Stimulated activated CD4-positive, alpha-beta T cell treated with anti-CD3 and anti-CD28 coated beads, Interleukin-4, amount 100 ng/mL, for 1 hour (primary cell): ENCODE measurements at places on chromosomes 11 and 22.
A peak's percentile ranks its signal among the peaks of the same experiment; 100 is the strongest.

DNA sequence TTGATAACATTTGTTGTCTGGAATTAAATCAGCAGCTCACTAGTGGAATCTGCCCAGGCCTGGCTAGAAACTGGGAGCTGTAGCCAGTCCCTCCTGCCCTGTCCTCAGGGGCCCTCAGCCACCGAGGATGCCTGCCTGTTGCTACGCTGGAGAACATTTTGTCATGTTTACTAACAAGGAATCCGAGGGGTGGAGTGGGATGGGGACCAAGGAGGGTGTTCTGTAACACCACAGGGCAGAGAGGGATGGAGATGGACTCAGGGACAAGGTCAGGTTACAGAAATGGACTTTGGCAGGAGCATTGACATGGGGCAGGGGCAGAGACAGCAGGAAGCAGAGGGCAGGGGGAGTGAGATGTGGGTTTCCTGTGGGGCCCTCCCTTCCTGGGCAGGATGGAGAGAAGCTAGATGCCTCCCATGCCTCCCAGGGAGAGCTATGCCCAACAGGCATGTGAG, 45.8 kb upstream of the AMPD3 start:
- no peak for DNase-seq

- DNase-seq = peak; percentile 64
Measured at GRCh38 chr11:74453373-74453975, 13.9 kb downstream of the KCNE3 start.

DNA sequence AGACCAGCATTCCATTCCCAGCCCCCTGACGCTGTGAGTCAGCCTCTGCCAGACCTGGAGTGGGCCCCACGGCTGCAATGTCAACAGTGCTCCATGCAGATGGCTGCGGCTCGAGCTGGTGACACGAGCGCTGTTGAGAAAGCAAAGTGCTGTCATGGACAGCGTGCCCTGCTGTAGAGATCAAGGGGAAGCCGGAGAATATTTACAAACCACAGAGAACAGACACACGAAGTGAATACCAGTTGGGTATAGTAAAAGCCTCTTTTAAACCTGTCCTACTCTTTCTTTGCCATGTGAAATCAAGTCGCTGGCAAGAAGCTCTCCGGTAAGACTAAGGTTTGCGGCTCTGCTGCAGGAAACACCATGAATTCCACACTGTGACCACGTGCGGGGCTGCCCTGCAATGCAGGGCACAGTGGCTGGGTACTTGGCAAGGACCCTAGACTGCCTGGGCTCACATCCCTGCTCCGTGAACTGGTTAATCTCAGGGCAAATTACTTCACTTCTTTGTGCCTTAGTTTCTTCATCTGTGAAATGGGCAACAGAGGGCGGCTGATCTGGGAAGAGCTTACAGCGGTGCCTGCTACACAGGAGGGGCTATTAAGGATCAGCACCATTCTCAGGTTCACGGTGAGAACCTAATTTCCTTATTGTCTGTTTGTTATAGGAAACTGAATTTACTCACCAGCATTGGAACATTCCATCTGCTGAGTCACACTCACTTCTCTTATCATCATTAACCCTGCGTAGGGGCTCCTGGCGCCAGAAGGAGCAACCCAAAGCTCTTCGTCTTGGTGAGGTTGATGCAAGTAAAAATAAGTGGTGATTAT, 27.8 kb upstream of the ELFN2 start:
- DNase-seq = no peak

- DNase-seq = no peak
Measured at GRCh38 chr22:43734370-43735150, 77.5 kb downstream of the EFCAB6 start.

DNA sequence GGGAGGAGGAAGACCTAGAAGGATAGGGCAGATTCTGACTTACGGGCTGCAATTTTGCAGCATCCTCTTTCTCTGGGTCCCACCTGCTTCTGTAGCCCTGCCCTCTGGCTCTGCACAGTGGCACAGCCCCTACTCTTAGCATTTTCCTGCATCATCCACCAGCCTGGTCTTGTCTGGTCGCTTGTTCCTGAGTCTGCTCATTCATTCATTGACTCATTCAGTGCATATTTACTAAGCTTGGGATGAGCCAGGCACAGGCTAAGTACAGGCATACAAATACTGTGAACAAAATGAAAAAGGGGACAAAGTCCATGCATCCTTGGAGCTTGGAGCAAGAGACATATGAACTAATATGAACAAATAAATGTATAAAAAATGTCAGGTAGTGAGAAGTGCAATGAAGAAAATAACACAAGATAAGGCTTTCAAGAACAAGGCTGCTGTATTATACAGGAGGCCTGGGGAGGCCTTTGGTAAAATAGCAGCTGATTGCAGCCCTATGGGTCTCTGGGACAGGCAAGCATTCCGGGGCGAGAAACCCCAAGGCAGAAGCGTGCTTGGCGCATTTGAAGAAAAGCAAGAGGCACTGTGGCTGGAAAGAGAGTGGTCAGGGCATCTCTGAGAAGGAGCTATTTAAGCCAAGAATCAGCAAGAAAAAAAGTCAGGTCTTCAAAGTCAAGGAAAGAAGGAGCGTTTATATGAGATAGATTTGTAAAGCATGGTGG, 108.0 kb upstream of the ALX4 start:
- DNase-seq = no peak

DNA sequence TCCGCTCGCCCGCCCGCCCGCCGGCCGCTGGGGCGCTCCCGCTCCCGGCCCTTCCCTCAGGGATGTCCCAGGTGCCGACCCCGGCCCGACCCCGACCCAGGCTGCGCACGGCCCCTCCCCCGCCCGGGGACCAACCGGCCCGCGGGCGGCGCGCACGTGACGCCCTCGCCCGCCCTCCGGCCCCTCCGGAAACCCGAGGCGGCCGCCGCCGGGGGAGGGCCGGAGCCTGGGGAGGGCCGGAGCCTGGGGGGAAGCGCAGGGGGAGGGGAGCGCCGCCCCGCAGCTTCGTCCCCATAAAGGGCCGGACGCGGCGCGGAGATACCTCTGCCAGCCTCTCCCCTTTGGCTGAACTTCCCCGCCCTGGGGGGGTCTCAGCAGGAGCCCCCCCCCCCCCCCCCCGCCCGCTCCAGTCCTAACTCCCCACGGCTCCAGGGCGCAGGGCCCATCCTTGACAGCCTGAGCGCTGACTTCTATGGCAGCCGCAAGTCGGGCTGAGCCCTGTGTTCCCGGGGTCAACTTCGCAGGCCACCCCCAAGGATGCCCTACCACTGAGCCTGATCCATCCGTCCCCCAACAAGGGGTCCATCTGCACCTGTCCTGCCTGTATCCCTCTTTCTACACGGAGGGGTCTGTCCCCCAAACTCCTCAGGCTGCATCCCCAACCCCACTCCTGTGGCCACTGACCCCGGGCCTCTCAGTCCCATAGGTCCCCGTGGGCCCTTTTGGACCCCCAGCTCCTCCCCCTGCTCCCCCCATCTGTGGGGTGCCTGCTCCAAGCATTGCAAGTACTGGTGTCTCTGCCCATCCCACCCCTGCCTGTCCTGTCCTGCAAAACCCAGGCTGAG, at the start of gene MAPK12:
MAPK12 (minus strand) TSS at position 69 of the 845 bp plus-strand sequence. CDS start 174 bp downstream, outside the sequence.
- DNase-seq = no peak

DNA sequence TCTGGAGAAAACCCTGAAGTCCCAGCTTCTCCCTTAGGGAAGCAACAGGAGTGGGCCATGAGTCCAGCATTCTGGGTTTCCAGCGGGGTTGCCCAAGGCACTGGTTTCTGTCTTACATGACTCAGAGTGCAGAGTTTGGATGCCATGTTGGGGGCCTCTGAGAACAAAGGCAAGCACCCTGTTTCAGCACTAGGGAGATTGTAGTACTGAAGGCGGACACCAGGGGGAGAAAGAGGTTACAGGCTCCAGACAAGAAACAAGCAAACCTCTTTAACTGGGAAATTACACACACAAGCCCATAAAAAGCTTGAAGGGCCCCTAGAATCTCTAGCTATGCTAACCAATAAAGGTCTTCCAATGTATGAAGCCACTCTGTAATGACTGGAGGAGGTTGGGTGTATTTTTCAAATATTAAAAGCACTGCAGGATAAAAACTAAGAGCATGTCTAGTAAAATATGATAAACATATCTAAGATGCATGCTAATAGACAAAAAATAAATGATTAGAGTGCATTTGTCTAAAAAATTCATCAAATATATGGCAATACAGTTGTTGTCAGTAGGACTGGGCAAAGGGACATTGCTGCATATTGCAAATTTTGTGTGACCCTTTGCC, 7.1 kb downstream of the MS4A6E start:
- peak; percentile 55 for DNase-seq

GRCh38 chr11:47446833-47447232, 2.1 kb downstream of the RAPSN start:
- DNase-seq = no peak

DNA sequence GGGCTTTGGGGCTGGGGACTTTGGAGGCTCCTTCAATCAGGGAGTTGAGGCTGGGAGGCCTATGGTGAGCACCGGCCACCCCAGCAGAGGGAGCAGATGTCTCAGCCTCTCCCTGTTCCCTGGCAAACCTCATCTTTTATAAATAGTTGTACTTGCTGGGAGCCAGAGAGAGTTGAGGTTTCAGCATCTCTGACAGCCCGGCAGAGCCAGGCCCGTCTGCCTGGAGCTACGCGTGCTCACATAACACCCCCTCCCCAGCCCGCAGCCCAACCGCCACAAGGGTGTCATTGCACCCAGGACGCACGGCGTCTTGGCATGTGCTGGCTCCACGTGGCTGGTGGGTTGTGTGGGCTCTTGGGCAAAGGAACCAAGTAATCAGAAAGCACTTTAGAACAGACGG, 127.1 kb downstream of the CHST1 start:
- no peak for DNase-seq

GRCh38 chr11:102456381-102456780, 3.8 kb upstream of the TMEM123 start:
- DNase-seq = no peak

- DNase-seq = no peak
Measured at GRCh38 chr11:3879216-3879966, 23.9 kb downstream of the STIM1 start.

DNA sequence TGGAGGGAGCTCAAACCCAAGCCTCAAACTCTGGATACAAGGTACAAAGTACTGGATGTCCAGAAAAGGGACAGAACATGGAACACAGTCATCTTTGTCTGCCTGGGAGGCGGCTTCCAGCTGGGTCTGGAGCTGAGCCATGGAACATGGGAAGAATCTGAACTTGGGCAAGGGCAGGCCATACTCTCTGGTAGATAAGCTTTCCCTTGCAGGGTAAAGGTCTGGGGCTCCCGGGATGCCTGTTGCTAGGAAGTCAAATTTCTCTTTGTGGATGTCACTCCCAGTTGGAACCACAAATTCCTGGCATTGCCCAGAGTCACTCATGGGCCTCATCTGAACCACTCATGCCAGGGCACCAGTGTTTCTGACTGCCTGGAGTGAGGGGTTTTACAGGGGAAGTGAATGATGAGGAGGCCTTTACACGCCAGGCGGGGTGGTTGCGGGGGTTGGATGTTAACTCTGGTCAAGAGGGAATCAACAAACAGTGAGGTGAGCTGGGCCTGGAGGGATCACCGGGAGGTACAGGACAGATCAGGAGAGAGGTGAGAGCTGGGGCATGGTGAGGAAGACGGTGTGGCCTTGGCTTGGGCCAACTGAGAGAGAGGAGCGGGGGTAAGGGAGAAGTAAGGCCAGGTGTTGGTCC, 5.7 kb downstream of the FTH1 start:
- DNase-seq = no peak

- no peak for DNase-seq
Measured at GRCh38 chr22:49086181-49086580, 741.5 kb downstream of the BRD1 start.

- DNase-seq = no peak
Measured at GRCh38 chr22:35997438-35997837, 31.2 kb downstream of the RBFOX2 start.

DNA sequence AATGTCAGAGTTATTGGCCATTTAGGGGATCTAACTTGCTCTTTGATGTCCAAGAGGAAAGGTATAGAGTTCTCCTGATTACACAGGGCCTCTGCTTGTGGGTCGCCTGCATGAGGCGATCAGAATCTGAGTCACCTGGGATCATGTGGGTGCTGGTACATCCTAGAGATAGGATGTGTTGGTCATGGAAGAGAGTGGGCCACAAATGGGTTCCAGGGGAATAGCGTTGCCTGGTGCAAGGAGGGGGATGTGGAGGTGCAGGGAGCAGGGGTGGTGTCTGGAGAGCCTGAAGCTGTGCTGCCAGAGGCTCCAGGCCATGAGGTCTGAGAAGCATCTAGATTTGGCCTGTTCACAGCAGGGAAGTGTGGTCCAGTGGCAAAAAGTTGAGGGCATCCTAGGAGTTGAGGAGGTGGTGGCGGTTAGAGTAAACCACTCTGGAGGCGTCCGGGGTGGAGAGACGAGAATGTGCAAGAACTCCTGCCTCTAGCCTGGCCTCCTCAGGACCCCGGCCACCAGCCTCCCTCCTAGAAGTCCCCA, 92.8 kb downstream of the MED15 start:
- no peak for DNase-seq

- no peak for DNase-seq
Measured at GRCh38 chr11:131858505-131858904, 488.1 kb downstream of the NTM start.

DNA sequence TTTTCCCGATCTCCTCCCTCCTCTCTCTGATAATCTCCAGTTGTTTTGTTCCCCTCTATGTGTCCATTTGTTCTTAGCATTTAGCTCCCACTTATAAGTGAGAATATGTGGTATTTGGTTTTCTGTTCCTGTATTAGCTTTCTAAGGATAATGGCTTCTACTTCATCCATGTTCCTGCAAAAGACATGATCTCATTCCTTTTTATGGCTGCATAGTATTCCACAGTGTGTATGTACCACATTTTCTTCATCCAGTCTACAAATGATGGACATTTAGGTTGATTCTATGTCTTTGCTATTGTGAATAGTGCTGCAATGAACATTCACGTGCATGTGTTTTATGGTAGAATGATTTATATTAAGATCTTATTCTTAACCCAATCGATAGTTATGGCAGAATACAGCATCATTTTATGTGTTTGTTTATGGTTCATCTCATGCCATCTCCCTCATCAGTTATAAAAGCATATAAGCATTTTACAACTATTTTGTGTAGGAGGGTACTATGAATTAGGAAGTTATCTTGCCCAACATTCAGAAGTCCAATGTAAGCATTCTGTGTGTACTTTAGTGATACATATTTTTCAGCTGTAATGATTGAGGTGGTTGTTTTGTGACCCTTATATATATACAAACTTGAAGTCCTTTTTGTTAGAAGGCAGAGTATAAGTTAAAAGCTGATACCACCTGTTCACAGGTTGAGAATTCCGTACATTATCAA, 3.2 kb downstream of the MS4A3 start:
- no peak for DNase-seq

GRCh38 chr22:30326255-30326705, 461 bp downstream of the TBC1D10A start:
- no peak for DNase-seq

- no peak for DNase-seq
Measured at GRCh38 chr11:113412675-113413074, 25.1 kb downstream of the ANKK1 start.

DNA sequence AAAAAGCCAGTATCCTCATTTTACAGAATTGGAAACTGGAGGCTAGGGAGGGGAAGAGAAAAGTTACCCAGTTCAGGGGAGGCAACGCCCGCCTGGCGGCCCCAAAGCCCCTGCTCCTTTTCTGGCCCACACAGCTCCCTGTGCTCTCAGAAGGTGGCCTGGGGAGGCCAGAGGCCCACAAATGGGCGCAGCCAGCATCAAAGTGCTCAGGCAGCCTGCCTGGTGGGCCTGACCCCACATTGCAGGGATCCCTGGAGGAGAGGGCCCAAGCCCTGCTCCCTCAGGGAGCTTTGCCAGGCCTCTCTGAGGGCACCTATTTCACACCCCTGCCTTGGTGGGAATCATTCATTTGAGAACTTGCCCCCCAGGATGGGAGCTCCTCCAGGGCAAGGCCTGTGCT, 42.5 kb downstream of the ARRB1 start:
- no peak for DNase-seq

- DNase-seq = no peak
Measured at GRCh38 chr22:22507743-22508273, 734 bp downstream of the ZNF280B start.

- DNase-seq = no peak
Measured at GRCh38 chr22:37758694-37759093, 49.0 kb upstream of the GCAT start.
